ENCODE measurements at places on chromosomes 7 and 10.
A peak's percentile ranks its signal among the peaks of the same experiment; 100 is the strongest.

DNA sequence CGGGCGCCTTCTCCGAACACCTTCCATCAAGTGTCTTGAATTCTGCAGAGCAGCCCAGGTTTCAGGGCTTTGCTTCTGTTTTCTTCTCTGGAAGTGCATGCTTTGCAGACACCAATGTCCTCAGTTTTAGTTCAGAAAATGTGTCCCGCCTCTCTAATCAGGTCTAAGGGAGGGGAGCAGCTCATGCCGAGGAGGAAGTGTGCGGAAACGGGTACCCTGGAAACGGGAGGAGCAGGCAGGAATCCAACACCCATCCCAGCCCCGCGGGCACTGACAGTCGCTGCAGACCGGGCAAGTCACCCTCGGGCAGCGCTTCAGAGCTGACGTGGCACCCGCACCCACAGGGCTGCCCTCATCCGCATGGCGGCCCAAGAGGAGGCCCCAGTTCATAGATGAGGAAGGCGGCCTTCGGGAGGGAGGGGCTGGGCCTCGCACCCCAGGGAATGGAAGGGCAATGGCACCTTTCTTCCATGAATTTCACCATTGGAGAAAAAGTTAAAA is 338.7 kb downstream of the DNAJB6 start:
- no peak for DNase-seq

GRCh38 chr7:42747044-42747443 is 164.8 kb downstream of the C7orf25 start:
- no peak for DNase-seq

GRCh38 chr10:75269605-75270004 is 33.8 kb upstream of the COMTD1 start:
- no peak for DNase-seq

- no peak for DNase-seq
Measured at GRCh38 chr10:1274701-1275544, 218.7 kb downstream of the WDR37 start.

DNA sequence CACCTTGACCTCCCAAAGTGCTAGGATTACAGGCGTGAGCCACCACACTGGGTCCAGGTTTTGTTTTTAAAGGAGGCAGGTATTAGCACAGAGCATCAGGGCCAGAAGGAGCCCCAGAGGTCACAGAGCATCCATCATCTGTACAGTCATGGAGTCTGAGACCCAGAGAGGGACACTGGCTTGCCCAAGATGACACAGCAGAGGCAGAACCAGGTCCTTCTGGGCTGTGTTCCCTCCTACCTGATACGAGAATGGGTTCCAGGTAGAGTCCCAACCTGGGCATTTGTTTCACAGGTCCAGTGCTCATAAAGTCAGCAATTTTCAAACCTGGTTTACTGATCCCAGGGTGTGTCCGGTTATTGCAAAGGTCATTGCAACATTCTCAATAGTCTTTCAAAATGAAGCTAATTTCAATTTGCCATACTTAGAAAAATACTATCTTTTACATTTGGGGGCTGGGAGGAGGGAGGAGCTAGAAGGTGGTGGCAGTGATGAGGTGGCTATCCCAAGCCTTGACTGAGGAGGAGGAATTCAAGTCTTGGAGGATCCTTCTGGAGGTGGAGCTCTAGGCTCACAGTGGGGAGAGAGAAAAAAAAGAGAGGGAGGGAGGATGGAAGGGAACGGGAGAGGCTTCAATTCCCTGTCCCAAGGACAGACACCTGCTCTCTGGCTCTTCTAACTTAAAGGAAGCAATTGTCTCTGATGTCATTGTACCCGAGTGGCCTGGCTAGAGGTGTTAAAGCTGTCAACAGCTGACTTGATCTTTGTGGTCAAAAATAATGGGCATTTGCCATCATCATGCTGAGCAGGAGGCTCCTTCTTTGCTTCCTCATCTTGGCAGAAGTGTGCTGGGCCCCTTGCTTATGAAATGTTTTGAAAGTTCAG is 8.1 kb downstream of the MXI1 start:
- no peak for DNase-seq

DNA sequence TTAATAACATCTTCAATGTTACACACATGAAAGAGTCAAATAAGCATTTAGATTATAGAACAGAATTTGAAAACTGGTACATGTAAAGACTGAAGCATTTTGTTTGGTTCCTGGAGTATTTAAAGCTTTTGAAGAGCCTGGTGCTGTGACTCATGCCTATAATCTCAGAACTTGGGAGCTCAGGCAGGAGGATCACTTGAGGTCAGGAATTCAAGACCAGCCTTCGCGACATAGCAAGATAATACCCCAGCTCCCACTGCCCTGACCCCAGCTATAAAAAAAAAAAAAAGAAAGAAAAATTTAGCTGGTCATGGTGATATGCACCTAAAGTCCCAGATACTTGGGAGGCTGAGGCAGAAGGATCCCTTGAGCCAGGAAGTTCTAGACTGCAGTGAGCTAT is 87.8 kb downstream of the HDAC9 start:
- no peak for DNase-seq

GRCh38 chr7:12152196-12152918 is 58.7 kb upstream of the TMEM106B start:
- no peak for DNase-seq

DNA sequence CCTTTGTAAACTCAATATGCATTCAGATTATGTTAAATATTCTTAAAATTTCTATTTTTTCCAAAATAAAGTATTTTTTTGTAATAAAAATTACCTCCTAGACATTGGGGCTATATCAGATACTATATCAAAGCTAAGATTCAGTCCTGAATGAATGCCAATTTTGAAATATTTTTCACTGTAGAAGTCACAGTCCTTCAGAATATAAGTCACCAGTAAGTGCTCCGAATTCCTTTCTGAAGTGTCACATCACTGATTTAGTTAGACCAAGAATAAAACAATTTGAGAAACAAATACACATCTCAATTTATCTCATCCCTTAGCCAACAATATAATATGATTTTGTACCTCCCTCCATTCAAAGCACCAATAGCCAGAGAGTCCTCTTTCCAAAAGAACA is 33.9 kb upstream of the GSAP start:
- DNase-seq = no peak

DNA sequence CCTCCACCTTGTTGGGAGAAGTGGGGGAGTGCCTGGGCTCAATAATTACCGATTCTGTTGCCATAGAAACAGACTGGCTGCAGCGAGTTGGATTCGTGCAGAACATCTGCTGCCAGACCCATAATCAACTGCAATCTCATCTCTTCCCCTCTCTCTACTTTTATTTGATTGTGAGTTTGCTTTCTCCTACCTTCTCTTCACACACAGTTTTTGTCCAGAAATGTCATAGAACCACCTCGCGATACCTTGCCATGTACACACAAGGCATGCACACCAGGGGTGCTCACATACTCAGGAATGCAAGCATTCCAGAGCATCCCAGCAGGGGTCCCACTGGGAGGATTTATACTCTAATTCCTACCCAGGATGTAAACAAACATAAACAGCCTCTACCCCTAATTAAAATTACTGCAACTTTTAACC is 262.2 kb upstream of the AOAH start:
- DNase-seq = peak; percentile 79

GRCh38 chr7:151999424-152000090 is 25.9 kb upstream of the GALNT11 start:
- no peak for DNase-seq

GRCh38 chr10:61543831-61544230 is 90.7 kb upstream of the TMEM26 start:
- DNase-seq = no peak

DNA sequence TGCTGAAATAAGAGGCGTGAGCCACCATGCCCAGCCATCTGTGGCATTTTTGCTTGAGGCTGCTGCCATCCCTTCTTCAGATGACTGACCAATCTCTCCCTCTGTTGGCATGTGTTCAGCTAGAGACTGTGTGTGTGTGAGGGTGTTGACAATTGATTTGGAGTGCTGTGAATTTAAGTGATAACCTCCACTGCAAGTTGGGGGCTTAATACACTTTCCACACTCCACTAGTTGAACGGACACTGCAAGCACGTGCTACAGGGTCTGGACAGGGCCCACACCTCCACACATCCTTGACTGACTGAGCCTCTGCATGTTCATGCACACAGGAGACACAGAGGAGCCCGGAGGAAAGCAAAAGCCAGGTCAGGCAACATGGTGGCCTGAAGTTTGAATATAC is 51.3 kb downstream of the BRAF start:
- DNase-seq = no peak

- no peak for DNase-seq
Measured at GRCh38 chr10:120667276-120667675, 183.9 kb upstream of the WDR11 start.

GRCh38 chr7:108313086-108313485 is 143.2 kb downstream of the NRCAM start:
- no peak for DNase-seq

- DNase-seq = no peak
Measured at GRCh38 chr7:2644220-2644561, 12.4 kb downstream of the TTYH3 start.

GRCh38 chr10:119595134-119595675 is 1.6 kb downstream of the TIAL1 start:
- no peak for DNase-seq

DNA sequence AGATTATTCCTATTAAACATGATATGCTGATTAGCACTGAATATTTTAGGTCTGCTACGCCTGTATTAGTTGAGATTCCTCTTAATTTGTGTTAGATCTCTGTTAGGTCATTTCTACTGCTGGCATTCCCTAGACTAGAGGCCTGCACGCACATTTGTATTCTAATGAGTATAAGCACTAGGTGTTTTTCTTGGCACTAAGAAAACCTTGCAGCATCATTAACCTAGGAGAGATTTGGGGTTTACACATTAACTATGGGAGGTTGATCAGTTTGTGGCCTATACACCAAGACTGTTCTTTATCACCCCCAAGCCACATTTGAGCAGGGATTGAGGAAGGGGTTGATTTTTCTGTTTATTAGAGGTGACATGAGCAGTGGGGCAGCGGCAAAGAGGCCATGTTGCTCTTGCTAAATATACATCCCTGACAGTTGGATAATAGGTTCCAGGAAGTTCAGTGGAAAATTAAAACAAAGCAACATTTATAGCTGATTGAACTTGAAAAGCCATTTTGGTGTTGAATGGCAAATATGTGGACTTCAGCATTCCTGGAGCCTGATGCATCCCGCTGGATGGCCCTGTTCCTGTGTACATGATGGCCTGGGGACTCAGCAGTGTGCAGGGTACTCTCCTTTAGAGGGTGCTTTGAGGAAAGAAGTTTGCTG is 65.2 kb downstream of the GBF1 start:
- DNase-seq = no peak

- DNase-seq = peak; percentile 38
Measured at GRCh38 chr7:16051561-16052255, 365.2 kb upstream of the MEOX2 start.

DNA sequence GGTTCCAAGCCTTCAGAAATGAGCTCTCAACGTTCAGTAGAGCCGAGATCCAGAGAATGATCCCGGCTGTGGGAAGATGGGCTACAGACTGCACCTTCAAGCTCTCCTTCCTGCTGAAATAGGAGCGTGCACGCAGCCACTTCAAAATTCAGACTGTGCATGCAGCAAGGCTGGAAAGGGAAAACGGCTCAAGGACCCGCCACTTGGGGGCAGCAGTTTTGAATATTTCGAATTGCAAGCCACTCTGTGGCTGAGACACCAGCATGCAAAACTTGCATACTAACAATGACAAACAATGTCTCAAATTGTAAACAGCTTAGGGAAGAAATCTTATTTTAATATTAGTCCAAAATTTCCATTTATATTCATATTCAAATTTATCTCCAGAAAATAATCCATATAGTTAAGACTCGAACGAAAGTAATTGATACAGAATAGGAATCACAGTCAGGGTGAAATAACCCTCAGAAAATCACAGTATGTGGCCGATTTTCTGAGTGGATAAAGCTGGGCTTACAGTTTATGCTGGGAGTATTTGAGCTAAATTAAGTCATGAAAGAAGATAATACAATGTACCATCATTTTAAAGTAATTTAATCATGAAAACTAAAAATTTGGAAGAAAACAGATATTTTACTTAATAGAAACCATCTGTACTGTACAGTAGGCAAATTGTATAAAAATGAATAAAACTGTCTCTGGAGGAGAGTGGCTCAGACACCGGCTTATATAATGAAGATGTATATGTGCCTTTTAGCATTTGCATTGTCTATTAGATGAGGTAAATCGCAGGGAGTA is 137.9 kb upstream of the MKI67 start:
- DNase-seq = peak; percentile 57

DNA sequence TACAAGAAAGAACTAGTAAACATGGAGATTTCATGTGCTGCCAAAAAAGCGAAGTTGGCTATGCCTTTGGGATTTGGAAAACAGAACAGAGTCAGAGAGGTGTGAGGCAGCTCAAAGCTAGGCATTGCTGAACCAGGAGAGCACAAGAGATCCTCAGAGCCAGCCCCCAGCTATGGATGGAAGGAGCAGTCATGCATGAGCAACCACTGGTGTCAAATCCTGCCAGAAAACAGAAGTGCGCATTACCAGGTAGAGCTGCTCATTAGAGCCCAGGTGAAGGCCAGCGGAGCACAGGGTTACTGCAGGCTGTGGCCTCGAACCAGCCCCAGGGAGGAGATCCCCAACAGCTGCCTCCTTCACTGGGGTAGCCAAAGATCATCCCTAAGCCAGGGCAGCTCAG is 173.2 kb upstream of the KIAA1217 start:
- no peak for DNase-seq

- no peak for DNase-seq
Measured at GRCh38 chr7:32532716-32533115, 37.4 kb downstream of the AVL9 start.

GRCh38 chr7:27581119-27581518 is 81.6 kb downstream of the HIBADH start:
- DNase-seq = no peak

GRCh38 chr10:22314852-22315251 is 1.3 kb upstream of the COMMD3 start:
- DNase-seq = no peak

DNA sequence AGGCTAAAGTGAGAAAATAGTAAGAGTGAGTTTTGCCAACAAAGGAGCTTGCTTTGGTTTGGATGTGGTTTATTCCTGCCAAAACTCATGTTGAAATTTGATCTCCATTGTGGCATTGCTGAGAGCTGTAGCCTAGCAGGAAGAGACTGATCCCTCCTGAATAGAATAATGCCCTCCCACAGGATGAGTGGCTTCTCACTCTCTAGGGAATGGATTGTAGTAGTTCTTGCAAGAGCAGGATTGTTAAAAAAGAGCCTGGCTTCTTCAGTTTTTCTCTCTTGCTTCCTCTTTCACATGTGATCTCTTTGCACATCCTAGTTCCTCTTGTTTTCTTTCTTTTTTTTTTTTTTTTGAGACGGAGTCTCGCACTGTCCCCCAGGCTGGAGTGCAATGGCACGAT is 34.4 kb downstream of the ASAH2 start:
- no peak for DNase-seq
